Spinal cord (tissue), 10 donors: ENCODE measurements at places on chromosomes 12 and 14.

DNA sequence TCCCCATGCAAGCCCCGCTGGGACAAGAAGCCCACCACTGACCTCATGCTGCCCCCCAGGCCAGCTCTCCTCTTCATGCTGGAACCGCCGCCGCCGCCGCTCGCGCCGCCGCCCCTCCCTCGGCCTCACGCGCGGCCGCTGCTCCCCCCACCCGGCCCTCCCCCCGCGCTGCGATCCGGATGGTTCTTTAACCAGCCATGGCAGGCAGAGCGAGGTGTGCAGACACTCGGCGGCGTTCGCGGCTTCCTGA lies at the start of gene DCAF5:
TSS of gene DCAF5 (minus strand) at position 218 of the 250 bp plus-strand sequence. CDS start at position 77, 141 bp downstream.
- peak; percentile 98 for DNase-seq
- peaks cover 7% of the 10 kb centered on the region for H3K4me1 ChIP-seq
- peak within 1 kb of the TSS; percentile 94 for H3K27ac ChIP-seq
- H3K36me3 ChIP-seq = peaks cover 2% of the 10 kb centered on the region
- H3K27me3 ChIP-seq = no peaks in the 10 kb centered on the region

DNA sequence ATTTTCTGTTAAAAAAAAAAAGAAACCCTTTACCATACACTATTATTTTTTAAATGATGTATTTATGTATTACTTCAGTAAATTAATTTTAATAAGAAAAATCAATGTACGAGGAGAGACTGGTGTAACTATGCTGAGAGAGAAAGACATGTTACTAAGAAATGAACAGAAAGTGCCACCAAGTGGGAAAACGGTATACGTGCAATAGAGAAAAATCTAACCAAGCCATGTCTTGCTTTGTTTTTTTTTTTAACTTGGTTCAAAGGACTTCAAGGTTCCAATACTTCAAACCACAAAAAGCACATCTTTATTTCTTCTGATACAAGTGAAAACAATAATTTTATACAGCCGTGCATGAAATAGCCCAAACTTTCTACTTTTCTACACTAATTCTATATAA lies 22.9 kb downstream of the NDUFA12 start:
- no peaks in the 10 kb centered on the region for H3K27me3 ChIP-seq
- H3K27ac ChIP-seq = no peak overlapping the region
- H3K4me3 ChIP-seq = no peak overlapping the region
- no peaks in the 10 kb centered on the region for H3K4me1 ChIP-seq
- peaks cover 7% of the 10 kb centered on the region for H3K36me3 ChIP-seq

DNA sequence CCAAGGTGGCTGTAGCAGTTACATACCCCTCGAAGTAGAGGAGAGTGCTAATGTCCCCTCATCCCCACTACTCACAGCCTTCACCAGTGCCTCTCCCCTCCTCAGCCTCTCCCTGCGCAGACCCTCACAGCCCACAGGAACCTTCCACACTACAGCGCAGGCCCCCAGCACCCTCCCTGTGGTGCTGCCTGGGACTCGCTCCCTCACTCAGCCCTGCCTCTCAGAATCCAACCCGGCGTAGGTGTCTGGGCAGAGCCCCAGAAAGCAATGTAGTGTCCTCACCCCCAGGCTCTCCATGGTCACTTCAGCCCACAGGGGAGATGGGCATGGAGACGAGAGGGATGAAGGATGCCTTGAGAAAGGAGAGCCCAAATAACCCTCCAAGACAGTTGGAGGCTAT lies 10.9 kb upstream of the ZNF740 start:
- H3K27ac ChIP-seq = no peak overlapping the region
- no peaks in the 10 kb centered on the region for H3K27me3 ChIP-seq
- H3K4me3 ChIP-seq = no peak overlapping the region
- DNase-seq = no peak

GRCh38 chr12:95943330-95943842 lies at the start of gene AMDHD1:
Gene AMDHD1 (plus strand): TSS chr12:95943331. CDS start chr12:95943399, 68 bp downstream.
- peak within 1 kb of the TSS; percentile 57 for H3K27ac ChIP-seq
- no peaks in the 10 kb centered on the region for H3K36me3 ChIP-seq
- H3K4me3 ChIP-seq = peak within 1 kb of the TSS; percentile 73
- peaks cover 11% of the 10 kb centered on the region for H3K4me1 ChIP-seq

GRCh38 chr12:52415870-52416750 lies 10.0 kb upstream of the KRT82 start:
- DNase-seq = no peak
- H3K27me3 ChIP-seq = no peaks in the 10 kb centered on the region
- no peaks in the 10 kb centered on the region for H3K36me3 ChIP-seq
- H3K4me1 ChIP-seq = peaks cover 7% of the 10 kb centered on the region
- no peak overlapping the region for H3K27ac ChIP-seq

- H3K27me3 ChIP-seq = no peaks in the 10 kb centered on the region
- no peak for DNase-seq
- H3K27ac ChIP-seq = no peak overlapping the region
- H3K36me3 ChIP-seq = no peaks in the 10 kb centered on the region
Measured at GRCh38 chr14:104009297-104009696, 67.0 kb upstream of the RD3L start.

GRCh38 chr14:59537476-59537875 lies 39.1 kb downstream of the CCDC175 start:
- DNase-seq = no peak
- H3K36me3 ChIP-seq = no peaks in the 10 kb centered on the region
- no peak overlapping the region for H3K4me3 ChIP-seq
- H3K4me1 ChIP-seq = no peaks in the 10 kb centered on the region
- H3K27me3 ChIP-seq = no peaks in the 10 kb centered on the region

DNA sequence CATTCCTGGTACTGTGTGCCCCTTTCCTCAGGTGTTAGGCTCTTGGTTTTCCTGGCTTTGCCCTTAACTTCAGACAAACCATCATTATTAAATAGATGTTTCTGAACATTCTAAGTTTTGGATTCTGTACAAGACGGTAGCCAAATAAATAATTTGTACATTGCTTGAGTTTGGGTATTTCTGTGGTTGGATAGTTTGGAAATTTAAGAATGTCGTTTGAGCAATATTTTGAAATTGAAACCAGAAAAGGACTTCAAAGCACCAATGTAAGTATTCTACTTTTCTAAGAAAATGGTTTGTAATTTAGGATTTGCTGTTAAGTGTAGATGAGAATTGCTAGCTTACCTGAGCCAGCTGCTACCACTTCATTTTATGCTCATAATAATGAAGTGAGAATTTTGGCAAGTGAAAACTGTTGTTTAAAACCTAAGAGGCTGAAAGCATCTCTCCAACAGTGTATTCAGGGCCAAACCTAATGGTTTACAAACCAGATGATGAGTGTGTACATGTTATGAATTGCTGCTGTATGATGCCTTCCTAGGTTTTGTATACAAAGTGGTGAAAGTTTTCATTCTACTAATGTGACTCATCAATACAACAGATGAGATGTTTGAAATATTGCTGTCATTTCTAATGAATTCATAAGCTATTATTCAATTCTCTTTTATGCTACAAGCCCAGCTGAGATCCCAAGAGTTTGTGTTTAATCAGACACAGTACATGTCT lies 181.5 kb upstream of the PRKD1 start:
- no peaks in the 10 kb centered on the region for H3K36me3 ChIP-seq
- no peak overlapping the region for H3K4me3 ChIP-seq
- H3K27me3 ChIP-seq = no peaks in the 10 kb centered on the region
- H3K27ac ChIP-seq = no peak overlapping the region

- H3K27ac ChIP-seq = no peak overlapping the region
- no peaks in the 10 kb centered on the region for H3K4me1 ChIP-seq
- H3K4me3 ChIP-seq = no peak overlapping the region
- no peaks in the 10 kb centered on the region for H3K27me3 ChIP-seq
- peaks cover 5% of the 10 kb centered on the region for H3K36me3 ChIP-seq
- no peak for DNase-seq
Measured at GRCh38 chr14:102604183-102604582, 11.7 kb downstream of the RCOR1 start.
